ENCODE measurements at places on chromosomes 12 and 14. TPM values are rescaled to one million over a fixed set of nuclear protein-coding genes. Genes with fewer than 3 reads are reported as not detected.

The PROX2 gene
- not detected for polyA plus RNA-seq

The PKP2 gene
- polyA plus RNA-seq, result not detected

The ZNF384 gene
- 39.3 TPM for polyA plus RNA-seq

The MAP1LC3B2 gene
- polyA plus RNA-seq, result 3.1 TPM

The TAS2R50 gene
- 0.21 TPM for polyA plus RNA-seq

The TTC9 gene
- 0.04 TPM for polyA plus RNA-seq

The RFC5 gene
- polyA plus RNA-seq, result 10.4 TPM

The SCYL2 gene
- polyA plus RNA-seq, result 50.3 TPM

The GALC gene
- polyA plus RNA-seq, result 18.2 TPM

The MMP14 gene
- polyA plus RNA-seq, result 365 TPM

The SP1 gene
- 44.6 TPM for polyA plus RNA-seq

The DCN gene
- polyA plus RNA-seq, result 4,723 TPM

The KLRD1 gene
- 0.11 TPM for polyA plus RNA-seq

The RTL1 gene
- polyA plus RNA-seq, result not detected

The FITM1 gene
- 0.07 TPM for polyA plus RNA-seq

The MON2 gene
- 25.4 TPM for polyA plus RNA-seq

The DPPA3 gene
- polyA plus RNA-seq, result not detected
